Suprapubic skin (tissue), 4 donors: ENCODE measurements at places on chromosomes 4 and X. TPM values are rescaled to one million over a fixed set of nuclear protein-coding genes. Genes with fewer than 3 reads are reported as not detected.

LRAT gene
- 0.65 TPM for total RNA-seq

SMIM10 gene
- total RNA-seq, result not detected

CXCR3 gene
- total RNA-seq, result not detected

FOXO4 gene
- total RNA-seq, result 36.8 TPM

GRCh38 chr4:185738820-185739219 is 73.2 kb downstream of the SORBS2 start:
- H3K27me3 ChIP-seq, result no peaks in the 10 kb centered on the region
- no peak overlapping the region for H3K27ac ChIP-seq
- H3K4me3 ChIP-seq, result no peak overlapping the region
- no peak for DNase-seq
- peaks cover 19% of the 10 kb centered on the region for H3K4me1 ChIP-seq

DNA sequence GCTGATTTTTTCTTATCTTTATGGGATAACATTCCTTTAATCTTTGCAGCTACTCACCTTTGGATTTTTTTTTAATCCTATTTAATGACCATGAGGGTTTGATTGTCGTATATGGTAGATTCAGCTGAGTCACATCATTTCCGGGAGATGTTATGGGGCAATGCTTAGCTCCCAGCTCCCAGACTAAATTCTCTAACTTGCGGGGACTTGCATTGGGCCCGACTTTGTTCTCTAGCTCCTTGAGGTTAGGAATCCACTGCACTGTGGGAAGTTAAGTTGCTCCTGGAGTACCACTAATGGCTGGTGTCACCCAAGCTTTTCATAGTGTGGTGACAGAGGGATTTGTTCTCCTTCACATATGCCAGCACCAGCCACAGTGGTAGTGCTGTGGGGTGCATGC is 287.4 kb downstream of the TECRL start:
- no peak for DNase-seq
- H3K4me1 ChIP-seq, result no peaks in the 10 kb centered on the region
- H3K4me3 ChIP-seq, result no peak overlapping the region
- H3K36me3 ChIP-seq, result no peaks in the 10 kb centered on the region

- no peaks in the 10 kb centered on the region for H3K36me3 ChIP-seq
- no peak overlapping the region for H3K4me3 ChIP-seq
- H3K4me1 ChIP-seq, result no peaks in the 10 kb centered on the region
- DNase-seq, result no peak
- H3K27ac ChIP-seq, result no peak overlapping the region
These were observed 53.5 kb upstream of the FAM9B start for GRCh38 chrX:9087271-9088040.

DNA sequence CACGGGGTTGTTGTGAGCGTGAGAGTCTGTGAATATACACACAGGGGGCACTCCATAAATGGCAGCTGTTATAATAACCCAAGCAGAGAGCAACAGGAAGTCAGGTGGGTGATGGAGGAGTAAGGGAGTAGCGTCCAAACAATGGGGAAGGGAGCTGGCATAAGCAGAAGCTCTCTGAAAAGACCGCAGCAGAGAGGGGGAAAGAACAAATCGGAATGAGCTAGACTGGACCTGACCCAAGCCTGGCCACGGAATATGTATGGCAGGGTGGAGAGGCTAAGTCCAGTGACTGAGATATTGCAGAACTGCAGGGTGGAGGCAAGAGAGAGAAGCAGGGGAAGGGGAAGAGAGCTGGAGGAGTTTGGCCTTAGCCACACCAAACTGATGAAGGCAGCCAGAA is 6.5 kb upstream of the GJB1 start:
- H3K27ac ChIP-seq, result no peak overlapping the region
- H3K27me3 ChIP-seq, result no peaks in the 10 kb centered on the region
- no peak overlapping the region for H3K4me3 ChIP-seq

DNA sequence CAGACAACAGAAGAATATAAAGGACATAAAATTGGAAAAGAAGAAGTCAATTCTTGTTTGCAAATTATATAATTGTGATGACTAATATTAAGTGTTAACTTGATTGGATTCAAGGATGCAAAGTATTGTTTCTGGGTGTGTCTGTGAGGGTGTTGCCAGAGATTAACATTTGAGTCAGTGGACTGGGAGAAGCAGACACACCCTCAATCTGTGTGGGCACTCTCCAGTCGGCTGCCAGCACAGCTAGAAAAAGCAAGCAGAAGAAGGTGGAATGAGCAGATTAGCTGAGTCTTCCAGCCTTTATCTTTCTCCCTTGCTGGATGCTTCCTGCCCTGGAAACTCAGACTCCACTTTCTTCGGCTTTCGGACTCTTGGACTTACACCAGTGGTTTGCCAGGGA is 51.7 kb downstream of the UBE2NL start:
- no peak for DNase-seq
- no peaks in the 10 kb centered on the region for H3K27me3 ChIP-seq
- H3K36me3 ChIP-seq, result no peaks in the 10 kb centered on the region
- H3K4me1 ChIP-seq, result no peaks in the 10 kb centered on the region

GRCh38 chr4:170990989-170991589 is 822.1 kb upstream of the GALNTL6 start:
- no peaks in the 10 kb centered on the region for H3K27me3 ChIP-seq
- H3K4me3 ChIP-seq, result no peak overlapping the region
- no peak for DNase-seq
- no peak overlapping the region for H3K27ac ChIP-seq
- H3K4me1 ChIP-seq, result no peaks in the 10 kb centered on the region

GRCh38 chr4:123246085-123246484 is 150.5 kb upstream of the SPRY1 start:
- no peak overlapping the region for H3K4me3 ChIP-seq
- no peaks in the 10 kb centered on the region for H3K27me3 ChIP-seq
- H3K27ac ChIP-seq, result peak overlapping the region; percentile 67
- no peaks in the 10 kb centered on the region for H3K36me3 ChIP-seq
- no peak for DNase-seq
- peaks cover 64% of the 10 kb centered on the region for H3K4me1 ChIP-seq

- H3K4me1 ChIP-seq, result peaks cover 23% of the 10 kb centered on the region
- H3K36me3 ChIP-seq, result peaks cover 10% of the 10 kb centered on the region
- no peaks in the 10 kb centered on the region for H3K27me3 ChIP-seq
- no peak overlapping the region for H3K4me3 ChIP-seq
These were observed 324.9 kb downstream of the PPP3CA start for GRCh38 chr4:101022151-101023024.

- H3K4me3 ChIP-seq, result no peak overlapping the region
- no peaks in the 10 kb centered on the region for H3K27me3 ChIP-seq
These were observed 521.9 kb downstream of the FAT4 start for GRCh38 chr4:125836597-125837195.

- no peak overlapping the region for H3K27ac ChIP-seq
- H3K4me1 ChIP-seq, result peaks cover 15% of the 10 kb centered on the region
- H3K27me3 ChIP-seq, result no peaks in the 10 kb centered on the region
These were observed 68.4 kb upstream of the BMP2K start for GRCh38 chr4:78707793-78708192.

- H3K36me3 ChIP-seq, result no peaks in the 10 kb centered on the region
- no peaks in the 10 kb centered on the region for H3K4me1 ChIP-seq
- H3K27ac ChIP-seq, result no peak overlapping the region
- no peak overlapping the region for H3K4me3 ChIP-seq
These were observed 56.9 kb upstream of the TLR3 start for GRCh38 chr4:186012071-186012470.

- no peaks in the 10 kb centered on the region for H3K27me3 ChIP-seq
- no peak overlapping the region for H3K4me3 ChIP-seq
- no peak for DNase-seq
- H3K4me1 ChIP-seq, result no peaks in the 10 kb centered on the region
- H3K36me3 ChIP-seq, result no peaks in the 10 kb centered on the region
These were observed 247.6 kb upstream of the RPS6KA3 start for GRCh38 chrX:20514358-20514757.

DNA sequence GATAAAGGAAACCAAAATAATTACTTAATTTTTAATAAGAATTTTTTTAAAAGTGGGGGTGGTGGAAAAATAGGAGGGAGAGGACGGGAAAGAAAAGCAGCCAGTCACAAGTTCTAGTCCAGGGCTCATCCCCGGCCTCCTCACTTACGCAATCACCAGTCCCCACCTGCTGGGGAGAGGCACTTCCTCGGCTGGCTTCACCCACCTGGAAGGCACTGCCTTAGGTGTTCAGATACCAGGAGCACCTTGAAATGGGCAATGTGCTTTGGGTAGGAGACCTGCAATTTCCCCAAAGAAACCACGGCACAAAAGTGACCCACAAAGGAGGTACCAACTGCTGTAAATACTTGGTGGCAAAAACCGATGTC is 23.8 kb downstream of the AFAP1 start:
- peaks cover 7% of the 10 kb centered on the region for H3K4me1 ChIP-seq
- no peak overlapping the region for H3K27ac ChIP-seq
- H3K36me3 ChIP-seq, result no peaks in the 10 kb centered on the region
- no peak for DNase-seq

DNA sequence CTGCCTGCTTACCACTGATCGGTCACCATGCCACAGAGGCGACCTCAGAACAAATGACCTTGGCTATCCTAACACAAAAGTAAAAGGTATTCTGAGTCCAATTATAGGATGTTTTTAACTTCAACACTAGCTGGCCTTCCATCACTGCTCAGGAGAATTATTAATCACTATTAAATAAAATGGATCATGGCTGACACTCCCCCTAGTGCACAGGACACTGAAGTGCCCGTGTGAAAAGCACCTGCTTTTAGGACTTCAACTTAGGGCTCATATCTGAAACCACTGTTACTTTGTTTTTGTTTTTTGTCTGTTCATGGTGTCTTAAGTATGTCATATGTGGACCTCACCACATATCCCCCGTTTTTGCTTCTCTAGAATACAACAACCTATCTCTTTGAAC is 33.9 kb downstream of the STX18 start:
- H3K4me3 ChIP-seq, result no peak overlapping the region
- no peaks in the 10 kb centered on the region for H3K4me1 ChIP-seq
- no peak overlapping the region for H3K27ac ChIP-seq
- H3K36me3 ChIP-seq, result no peaks in the 10 kb centered on the region

- peaks cover 4% of the 10 kb centered on the region for H3K36me3 ChIP-seq
- peaks cover 16% of the 10 kb centered on the region for H3K4me1 ChIP-seq
- H3K27ac ChIP-seq, result no peak overlapping the region
- H3K4me3 ChIP-seq, result no peak overlapping the region
- H3K27me3 ChIP-seq, result peaks cover 40% of the 10 kb centered on the region
These were observed 18.6 kb downstream of the FGFRL1 start for GRCh38 chr4:1030031-1030430.

- H3K27me3 ChIP-seq, result no peaks in the 10 kb centered on the region
- no peak overlapping the region for H3K4me3 ChIP-seq
- H3K27ac ChIP-seq, result no peak overlapping the region
- H3K36me3 ChIP-seq, result no peaks in the 10 kb centered on the region
These were observed 48.8 kb downstream of the DKK2 start for GRCh38 chr4:106987311-106987710.

DNA sequence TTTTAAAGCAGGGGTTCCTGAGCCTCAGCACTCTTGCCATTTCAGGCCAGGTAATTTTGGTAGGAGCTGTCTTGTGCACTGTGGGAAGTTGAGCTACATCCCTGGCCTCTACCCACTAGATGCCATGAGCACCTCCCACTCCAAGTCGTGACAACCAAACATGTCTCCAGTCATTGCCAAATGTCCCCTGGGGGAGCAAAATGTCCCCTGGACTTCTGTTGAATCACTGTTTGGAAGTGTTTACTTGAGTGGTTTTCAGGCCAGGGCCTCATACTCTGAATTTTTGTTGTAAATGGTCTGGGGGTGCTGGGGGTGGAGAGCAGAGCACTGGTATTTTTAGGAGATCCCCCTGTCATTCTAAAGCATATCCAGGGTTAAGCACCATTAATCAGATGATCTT is 3.2 kb downstream of the PDK3 start:
- H3K36me3 ChIP-seq, result no peaks in the 10 kb centered on the region
- H3K27ac ChIP-seq, result no peak overlapping the region
- no peaks in the 10 kb centered on the region for H3K27me3 ChIP-seq
- no peak for DNase-seq
- no peak overlapping the region for H3K4me3 ChIP-seq
- peaks cover 14% of the 10 kb centered on the region for H3K4me1 ChIP-seq

GRCh38 chr4:158624889-158625478 is 46.7 kb downstream of the C4orf46 start:
- H3K36me3 ChIP-seq, result no peaks in the 10 kb centered on the region
- H3K27me3 ChIP-seq, result no peaks in the 10 kb centered on the region
- H3K4me1 ChIP-seq, result no peaks in the 10 kb centered on the region
- DNase-seq, result no peak

- no peak overlapping the region for H3K4me3 ChIP-seq
- H3K36me3 ChIP-seq, result no peaks in the 10 kb centered on the region
- DNase-seq, result no peak
- no peak overlapping the region for H3K27ac ChIP-seq
These were observed 22.1 kb upstream of the HSD17B10 start for GRCh38 chrX:53456254-53456653.

DNA sequence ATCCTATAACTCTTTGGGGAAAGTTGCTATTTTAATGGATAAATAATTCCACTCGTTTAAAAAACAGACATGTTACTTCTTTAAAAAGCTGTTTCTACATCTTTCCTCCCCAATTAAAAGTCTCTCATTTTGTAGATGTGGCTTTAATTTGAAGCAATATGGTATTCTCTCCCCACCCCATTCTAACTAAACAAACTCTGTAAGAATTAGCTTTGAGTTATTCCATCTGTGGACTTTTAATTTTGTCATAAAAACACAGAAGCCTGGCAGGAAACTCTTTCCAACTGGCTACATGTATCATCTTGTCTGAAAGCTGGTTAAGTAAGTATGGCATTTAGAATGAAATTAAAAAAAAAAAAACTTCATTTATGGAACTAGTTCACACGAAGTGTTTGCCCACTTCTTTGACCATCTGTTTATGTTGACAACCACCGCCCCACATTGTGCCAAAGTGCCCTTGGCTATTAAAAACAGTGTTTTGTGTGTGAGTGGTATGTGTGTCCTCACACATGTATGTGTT is 140.3 kb downstream of the NAA11 start:
- no peaks in the 10 kb centered on the region for H3K27me3 ChIP-seq
- no peak overlapping the region for H3K27ac ChIP-seq
- no peaks in the 10 kb centered on the region for H3K36me3 ChIP-seq
- no peak for DNase-seq
- H3K4me1 ChIP-seq, result peaks cover 3% of the 10 kb centered on the region
